ENCODE measurements at places on chromosomes 11 and 22.
A peak's percentile ranks its signal among the peaks of the same experiment; 100 is the strongest.

GRCh38 chr11:64239662-64240434 lies 1.0 kb upstream of the FKBP2 start:
- no peak for DNase-seq

- no peak for DNase-seq
These were observed 1.5 kb downstream of the RFPL2 start for GRCh38 chr22:32203181-32204039.

DNA sequence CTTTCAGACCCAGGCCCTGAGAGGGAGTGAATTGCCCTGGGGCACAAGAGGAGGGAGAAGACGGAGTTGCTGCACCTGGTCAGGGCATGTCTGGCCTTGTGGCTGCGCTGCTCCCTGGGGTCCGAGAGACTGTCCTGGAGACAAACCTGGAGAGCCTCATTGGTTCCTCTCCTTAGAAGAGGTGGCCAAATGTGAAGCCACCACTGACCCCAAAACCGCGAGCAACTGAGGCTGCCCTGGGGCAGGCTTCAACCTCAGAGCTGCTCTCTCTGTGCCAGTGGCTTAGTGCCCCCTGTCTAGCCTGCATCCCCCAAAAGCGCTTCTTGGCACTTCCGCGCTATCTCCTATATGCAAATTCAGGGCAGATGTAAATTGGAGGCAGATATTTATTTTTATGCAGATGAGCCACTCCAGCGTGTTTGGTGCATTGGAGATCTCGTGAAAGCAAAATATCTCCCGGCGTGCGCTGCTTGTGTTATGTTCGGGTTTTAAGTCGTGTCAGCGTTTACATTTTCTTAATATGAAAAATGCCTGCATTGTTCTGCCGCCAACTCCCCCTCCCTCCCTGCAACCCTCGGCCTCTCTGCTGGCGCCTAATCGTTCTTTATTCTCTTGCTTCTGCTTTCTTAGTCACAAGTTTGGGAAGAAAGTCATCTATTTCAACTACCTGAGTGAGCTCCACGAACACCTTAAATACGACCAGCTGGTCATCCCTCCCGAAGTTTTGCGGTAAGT lies 69.5 kb downstream of the ARHGAP8 start:
- DNase-seq: no peak

- DNase-seq: no peak
These were observed 40.8 kb upstream of the MYO18B start for GRCh38 chr22:25701056-25701780.

DNA sequence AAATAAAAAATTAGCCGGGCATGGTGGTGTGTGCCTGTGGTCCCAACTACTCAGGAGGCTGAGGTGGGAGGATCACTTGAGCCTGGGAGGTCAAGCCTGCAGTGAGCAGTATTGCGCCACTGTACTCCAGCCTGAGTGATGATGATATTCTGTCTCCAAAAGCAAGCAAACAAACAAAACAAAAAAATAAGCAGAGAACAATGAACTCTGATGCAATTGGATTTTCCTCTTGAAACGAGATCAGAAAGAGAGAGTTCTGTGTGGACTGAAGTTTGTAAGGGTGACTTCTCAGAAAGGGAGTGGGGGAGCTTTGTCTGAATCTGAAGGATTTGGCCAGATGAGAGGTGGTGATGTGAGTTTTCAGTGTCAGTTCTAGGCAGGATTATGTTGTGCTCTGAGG lies 6.0 kb upstream of the TMEM123 start:
- DNase-seq: no peak

DNA sequence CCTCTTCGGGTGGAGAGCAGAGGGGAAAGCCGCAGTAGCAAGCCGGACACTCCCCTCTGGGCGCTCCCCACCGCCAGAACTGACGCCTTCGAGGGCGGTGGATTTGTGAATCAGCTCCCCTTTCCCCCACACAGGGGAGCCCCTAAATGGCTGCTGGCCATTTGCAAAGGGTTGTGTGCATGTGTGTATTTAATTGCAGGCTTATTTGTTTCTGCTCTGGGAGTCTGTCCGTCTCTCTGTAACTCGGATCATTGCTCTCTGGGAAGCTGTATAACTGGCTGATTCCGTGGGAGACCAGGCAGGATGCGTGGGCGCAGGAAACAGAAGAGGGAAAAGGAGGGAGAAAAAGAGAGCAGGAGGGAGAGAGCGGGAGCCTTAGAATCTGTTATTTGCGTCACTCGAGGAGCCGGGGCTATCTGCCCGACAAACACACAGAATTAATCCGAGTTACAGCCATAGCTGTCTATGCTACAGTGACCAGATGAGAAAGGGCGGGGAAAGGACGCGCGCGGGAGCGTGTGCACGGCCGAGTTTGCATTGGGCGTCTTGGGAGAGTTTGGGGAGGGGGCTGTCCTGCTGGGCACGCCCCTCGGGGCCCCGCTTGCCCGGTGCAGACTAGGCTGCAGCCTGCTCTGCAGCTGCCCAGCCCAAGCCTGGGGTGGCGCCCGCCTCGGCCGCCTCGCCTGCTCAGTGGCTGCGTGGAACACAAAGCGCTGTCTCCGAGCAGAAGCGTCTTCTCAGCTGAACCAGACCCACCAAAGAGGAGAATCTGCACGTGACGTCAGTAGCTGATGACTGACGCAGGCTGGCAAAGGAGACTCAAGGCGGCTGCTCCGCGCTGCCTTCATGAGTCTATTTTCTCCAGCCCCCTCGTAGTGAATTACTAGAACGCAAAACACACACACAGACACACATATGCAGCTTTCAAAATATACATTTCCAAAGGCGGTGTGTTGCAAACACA lies 105.3 kb upstream of the HSD17B12 start:
- peak; percentile 72 for DNase-seq

- no peak for DNase-seq
These were observed 257.1 kb downstream of the BUD13 start for GRCh38 chr11:116515664-116516184.

- DNase-seq: no peak
These were observed 74.6 kb downstream of the MYO18B start for GRCh38 chr22:25816522-25817059.

- DNase-seq: no peak
These were observed 6.7 kb downstream of the CAPN5 start for GRCh38 chr11:77073328-77074001.

DNA sequence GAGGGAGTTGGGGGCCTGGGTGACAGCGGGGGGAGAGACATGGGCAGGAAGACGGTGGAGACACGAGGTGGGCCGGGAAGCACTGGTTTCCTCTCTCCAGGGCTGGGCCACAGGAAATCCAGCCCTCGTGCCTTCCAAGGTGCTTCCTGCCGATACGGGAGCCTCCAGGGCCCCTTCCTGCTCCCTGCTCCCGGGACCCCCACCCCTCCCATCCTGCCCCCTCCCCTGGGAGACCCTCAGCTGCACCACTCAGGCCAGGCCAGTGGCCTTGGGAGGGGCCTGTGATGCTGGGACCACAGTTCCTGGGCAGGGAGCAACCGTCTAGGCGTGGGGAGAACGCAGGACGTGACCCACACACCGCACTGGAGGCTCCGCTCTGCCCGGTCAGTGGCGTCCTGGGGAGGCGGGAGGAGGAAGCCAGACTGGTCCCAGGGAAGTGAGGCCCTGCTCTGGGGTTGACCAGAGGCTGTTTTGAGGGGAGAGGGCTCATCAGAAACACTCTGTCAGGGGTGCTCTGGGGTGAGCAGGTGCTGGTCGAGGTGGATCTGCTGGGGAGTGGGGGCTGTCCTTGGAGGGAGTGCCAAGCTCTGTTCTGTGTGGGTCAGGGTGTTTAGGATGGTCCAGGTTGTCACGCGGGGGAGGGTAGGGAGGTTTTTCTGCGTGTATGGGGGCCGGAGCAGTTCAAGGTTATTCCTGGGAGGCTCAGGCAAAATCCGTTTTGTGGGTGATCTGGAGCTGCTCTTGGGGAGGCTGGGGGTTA lies at the start of gene SHANK3:
Gene SHANK3, plus strand, starts transcription at position 353 of the 760 bp plus-strand sequence.
- DNase-seq: no peak

DNA sequence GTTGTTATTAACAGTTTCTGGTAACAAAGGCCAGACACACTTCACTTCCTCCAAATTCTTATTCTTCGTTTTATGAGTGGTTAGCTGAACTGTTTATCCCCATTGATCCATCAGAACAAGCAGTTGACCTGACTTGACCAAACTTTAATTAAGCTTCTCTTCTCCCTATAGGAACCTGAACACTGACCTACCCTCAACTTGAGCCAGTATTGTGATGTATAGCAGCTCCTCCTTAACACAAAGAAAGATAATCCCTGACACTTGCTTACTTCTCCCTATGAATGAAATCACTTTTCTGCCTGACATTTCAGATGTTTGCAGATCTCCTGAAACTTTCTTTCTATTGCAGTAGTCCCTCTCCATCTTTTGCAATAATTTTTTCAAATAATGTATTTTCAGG lies 41.9 kb downstream of the ANO5 start:
- no peak for DNase-seq

GRCh38 chr11:46286789-46287188 lies 9.3 kb downstream of the CREB3L1 start:
- DNase-seq: no peak

GRCh38 chr22:44642096-44642644 lies 59.8 kb upstream of the PRR5 start:
- DNase-seq: no peak

DNA sequence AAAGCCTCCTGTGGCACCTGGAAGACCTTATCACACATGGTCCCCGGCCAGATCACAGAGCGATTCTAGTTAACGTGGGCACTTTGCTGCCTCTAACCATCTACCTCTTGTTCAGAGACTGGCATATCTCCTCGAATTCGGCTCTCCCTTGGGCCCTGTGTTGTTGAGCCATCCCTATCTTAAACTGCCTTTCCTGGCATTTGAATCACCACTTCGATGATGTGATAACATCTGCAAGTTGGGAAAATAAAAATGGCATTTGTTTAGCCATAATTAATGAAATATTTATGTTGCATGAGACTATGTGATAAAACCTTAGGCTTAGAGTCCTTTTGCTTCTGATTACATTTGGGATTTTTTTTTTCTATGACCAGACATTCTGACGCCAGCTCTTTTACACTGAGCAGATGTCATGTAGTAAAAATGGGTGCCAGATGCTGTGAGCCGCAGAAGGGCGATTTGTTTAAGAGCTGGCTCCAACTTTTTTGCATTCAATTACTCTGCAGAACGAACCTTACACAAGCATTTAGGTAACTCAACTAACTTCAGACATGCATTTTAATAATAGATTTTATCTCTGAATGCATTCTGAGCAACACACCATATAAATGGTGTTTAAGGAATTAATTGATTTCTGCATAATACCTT lies 58.5 kb upstream of the PARVA start:
- DNase-seq: no peak

- no peak for DNase-seq
These were observed 571.7 kb downstream of the METTL15 start for GRCh38 chr11:28679795-28680468.

- no peak for DNase-seq
These were observed 3.8 kb downstream of the OR51V1 start for GRCh38 chr11:5196731-5197130.

GRCh38 chr11:2580061-2580421 lies 119.8 kb downstream of the KCNQ1OT1 start:
- DNase-seq: no peak

DNA sequence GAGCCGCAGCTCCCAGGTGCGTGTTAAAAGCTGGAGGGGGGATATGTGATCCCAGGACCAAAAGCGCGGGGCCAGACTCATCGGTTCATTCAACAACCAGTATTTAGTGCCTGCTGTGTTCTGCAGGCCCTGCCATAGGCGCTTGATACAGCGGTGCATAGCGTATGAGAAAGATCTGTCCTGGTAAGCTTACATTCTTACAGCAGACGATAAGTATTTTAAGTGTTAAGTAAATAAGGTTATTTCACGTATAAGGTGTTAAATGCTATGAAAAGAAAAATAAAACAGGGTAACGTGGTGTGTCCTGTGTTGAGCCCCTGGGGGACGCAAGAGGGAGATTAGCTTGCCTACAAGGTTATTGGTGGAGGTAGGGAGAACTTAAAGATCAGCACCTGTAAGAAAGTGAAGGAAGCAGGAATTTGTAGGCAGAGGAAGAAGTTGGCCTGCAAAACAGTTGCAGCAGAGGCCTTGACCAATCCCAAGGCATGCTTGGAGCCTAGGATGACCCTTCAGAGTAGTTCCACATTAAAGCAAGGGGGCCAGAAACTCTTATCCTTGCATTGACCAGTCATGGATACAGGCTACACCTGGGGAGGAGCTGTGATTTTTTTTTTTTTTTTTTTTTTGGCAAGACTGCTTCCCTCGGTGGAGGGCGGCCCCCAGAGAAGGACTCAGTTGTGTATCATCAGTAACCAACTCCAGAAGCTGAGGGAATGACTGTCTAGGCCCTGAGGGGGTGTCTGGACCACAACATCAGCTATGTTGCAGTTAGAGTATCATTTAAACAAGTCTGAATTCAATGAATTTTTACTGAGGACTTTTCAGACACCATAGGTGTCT lies 487 bp upstream of the LIPT2 start:
- DNase-seq: peak; percentile 8

- no peak for DNase-seq
These were observed 29.7 kb upstream of the CAVIN3 start for GRCh38 chr11:6350043-6350442.
